ENCODE measurements at places on chromosomes 4 and X.

GRCh38 chr4:4289597-4289940, 385 bp downstream of the LYAR start:
- DNase-seq: no peak

- DNase-seq: no peak
Measured at GRCh38 chr4:159027535-159027934, 75.3 kb upstream of the RAPGEF2 start.

DNA sequence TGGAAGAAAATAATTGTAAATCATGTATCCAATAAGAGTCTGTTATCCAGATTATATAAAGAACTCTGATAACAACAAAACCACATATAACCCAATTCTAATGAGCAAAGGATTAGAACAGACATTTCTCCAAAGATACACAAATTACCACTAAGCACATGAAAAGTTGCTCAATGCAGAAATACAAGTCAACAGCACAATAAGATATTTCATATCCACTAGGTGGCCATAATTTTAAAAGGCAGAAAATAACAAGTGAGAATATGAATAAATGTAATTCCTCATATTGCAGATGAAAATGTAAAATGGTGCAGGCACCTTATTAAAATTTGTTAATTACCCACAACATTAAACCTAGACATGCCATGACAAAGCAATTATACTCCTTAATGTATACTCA, 73.9 kb upstream of the ZCCHC13 start:
- DNase-seq: no peak

DNA sequence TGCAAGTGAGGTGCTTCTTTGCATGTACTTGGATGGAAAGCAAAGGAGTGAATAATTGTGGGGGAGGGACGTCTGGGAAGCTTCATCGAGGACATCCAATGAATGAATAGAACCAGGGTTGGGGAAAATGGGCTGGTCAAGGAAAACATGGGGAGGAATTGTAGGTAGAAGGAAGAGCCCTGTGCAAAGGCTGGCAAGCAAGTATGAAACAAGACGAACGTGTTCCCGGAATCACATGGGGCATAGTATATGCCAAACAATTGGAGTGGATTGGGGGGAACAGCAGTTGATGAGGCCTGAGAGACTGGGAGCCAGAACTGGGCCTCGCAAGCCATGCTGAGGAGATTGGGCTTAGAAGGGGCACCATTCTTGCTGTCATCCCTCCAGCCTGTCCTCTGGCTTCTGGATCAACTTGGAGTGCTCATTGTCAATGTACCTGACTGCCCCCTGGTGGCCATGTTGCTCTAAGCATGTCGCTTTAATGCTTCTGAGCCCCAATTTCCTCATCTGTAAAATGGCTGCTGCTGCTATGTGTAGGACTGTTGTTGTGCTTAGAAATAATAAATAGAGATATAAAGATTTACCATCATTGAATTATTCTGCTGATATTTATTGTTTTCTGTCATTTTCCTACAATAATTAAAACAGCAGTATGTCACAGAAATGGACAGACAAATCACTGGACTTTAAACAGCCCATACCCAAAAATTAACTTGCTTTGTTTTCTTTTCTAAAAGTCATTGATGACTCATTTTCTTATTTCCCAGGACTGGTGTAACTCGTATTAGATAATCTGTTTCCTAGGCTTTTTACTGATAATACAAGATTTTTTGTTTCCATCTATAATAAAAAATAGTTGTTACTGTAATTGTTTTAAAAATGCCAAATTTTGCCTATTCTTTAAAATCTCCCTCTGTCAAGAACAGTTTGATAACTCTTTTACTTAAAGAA, 66.4 kb downstream of the JADE3 start:
- DNase-seq: no peak

DNA sequence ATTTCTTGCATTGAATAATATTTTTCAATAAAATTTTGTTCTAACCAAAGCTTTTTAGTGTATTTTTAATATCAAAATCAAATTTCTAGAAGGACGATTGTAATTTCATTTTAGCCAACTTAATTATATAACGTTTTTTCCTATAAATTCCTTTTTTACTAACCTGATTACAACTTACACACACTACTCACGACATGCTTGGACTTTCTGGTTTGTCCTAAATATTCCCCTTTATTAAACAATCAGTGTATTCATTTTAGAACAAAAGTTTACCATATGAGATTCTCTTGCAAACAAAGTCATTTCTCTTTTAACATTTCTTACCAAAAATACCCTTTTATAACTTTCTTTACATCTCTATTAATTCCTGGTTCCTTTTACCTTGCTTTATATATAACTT, 173.7 kb downstream of the PWWP3B start:
- no peak for DNase-seq

DNA sequence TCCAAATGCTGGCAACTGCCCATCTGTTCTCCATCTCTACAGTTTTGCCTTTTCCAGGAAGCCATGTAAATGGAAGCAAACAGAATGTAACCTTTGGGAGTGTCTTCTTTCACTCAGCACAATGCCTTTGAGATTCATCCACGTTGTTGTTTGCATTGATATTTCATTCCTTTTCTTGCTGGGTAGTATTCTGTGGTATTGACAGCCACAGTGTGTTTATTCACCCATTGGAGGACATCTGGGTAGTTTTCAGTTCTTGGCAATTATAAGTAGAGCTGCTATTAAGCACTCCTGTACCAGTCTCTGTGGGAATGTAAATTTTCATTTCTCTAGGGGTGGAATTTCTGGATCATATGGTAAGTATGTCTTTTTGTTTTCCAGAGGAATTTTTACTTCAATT, 194.3 kb upstream of the RPS6KA3 start:
- DNase-seq: no peak

GRCh38 chrX:9992061-9992460, 24.9 kb downstream of the CLDN34 start:
- no peak for DNase-seq

DNA sequence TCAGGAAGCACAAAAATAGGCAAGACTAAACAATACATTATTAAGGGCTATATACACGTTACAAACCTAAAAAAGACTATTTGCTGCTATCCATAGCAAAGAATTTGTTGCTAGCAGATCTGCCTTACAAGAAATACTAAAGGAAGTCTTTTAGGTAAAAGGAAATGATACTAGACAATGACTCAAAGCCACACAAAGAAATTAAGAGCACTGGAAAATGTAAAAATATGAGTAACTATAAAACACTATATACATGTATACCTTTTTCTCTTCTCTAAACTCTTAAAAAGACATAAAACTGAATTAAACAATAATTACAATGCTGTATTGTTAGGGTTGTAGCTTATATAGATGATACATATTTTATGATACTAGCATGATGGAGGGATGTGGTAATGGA, 25.7 kb downstream of the SLC9A7 start:
- no peak for DNase-seq

GRCh38 chrX:85611926-85612325, 232.5 kb upstream of the POF1B start:
- no peak for DNase-seq

GRCh38 chr4:118190903-118191302, 156.6 kb downstream of the NDST3 start:
- no peak for DNase-seq

- DNase-seq: no peak
Measured at GRCh38 chr4:21992330-21992729, 43.8 kb upstream of the KCNIP4 start.

DNA sequence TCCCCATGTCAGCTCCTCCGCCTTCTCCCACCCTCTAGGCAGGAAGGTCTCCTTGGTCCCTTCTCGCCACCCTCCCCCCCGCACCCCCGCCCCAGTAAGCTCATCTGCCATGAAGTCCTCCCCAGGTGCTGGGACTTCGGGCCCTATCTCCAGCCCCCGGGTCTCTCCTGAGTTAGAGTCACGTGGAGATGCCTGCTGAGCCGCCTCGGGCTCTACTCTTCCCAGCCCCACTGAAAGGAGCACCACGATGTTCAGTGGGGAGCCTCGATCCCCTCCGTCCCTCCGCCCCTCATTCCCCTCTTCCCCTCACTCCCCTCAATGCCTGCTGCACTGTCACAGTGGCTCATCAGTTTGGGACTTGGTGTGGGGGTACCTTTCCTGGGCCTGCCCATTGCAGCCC, 3.9 kb downstream of the HTRA3 start:
- no peak for DNase-seq

All from caudate nucleus (tissue), 63 donors.